Neural crest cell (in vitro differentiated cells): ENCODE measurements at places on chromosomes 16 and 17. TPM values are rescaled to one million over a fixed set of nuclear protein-coding genes. Genes with fewer than 3 reads are reported as not detected.

Gene GRB7
- total RNA-seq = not detected in 2 replicates

Gene FUS
- 970 and 984 TPM in 2 replicates for total RNA-seq

Gene ZNF267
- 13.6 and 15.0 TPM in 2 replicates for total RNA-seq

Gene KCNH6
- 0.12 TPM in 1 of 2 replicates, not detected in the other for total RNA-seq

Gene CISD3
- total RNA-seq = 9.0 and 11.0 TPM in 2 replicates

Gene SLC13A5
- 0.43 and 0.54 TPM in 2 replicates for total RNA-seq

Gene GP2
- total RNA-seq = not detected in 2 replicates

Gene SLC35G6
- total RNA-seq = not detected in 2 replicates

Gene OR1F1
- 0.35 TPM in 1 of 2 replicates, not detected in the other for total RNA-seq

Gene SDR42E1
- not detected in 2 replicates for total RNA-seq

Gene ABCA3
- 19.6 TPM in 2 replicates for total RNA-seq

Gene TNP2
- not detected in 2 replicates for total RNA-seq

Gene TMEM235
- total RNA-seq = not detected in 2 replicates

Gene TMEM100
- 0.23 and 0.54 TPM in 2 replicates for total RNA-seq

Gene HYDIN
- 7.5 and 7.8 TPM in 2 replicates for total RNA-seq

Gene SULT1A4
- total RNA-seq = 3.0 and 4.3 TPM in 2 replicates

Gene LRRC36
- total RNA-seq = 0.21 TPM in 1 of 2 replicates, not detected in the other

Gene MAPT
- total RNA-seq = 9.5 and 13.0 TPM in 2 replicates

Gene ALG1
- 23.2 and 25.2 TPM in 2 replicates for total RNA-seq

Gene PIMREG
- total RNA-seq = 115 and 120 TPM in 2 replicates

Gene SLFN12L
- total RNA-seq = not detected in 2 replicates

Gene PAM16
- total RNA-seq = 36.2 and 43.3 TPM in 2 replicates

Gene MARCHF10
- 0.23 and 0.25 TPM in 2 replicates for total RNA-seq

Gene MTMR4
- total RNA-seq = 97.4 and 102 TPM in 2 replicates

Gene MT1G
- total RNA-seq = not detected in 2 replicates

Gene GNPTG
- total RNA-seq = 32.8 and 38.3 TPM in 2 replicates

Gene CHRNE
- 0.21 TPM in 1 of 2 replicates, not detected in the other for total RNA-seq

Gene SPATA32
- total RNA-seq = 0.23 and 0.25 TPM in 2 replicates

Gene NECAB2
- total RNA-seq = 16.2 and 19.6 TPM in 2 replicates

Gene TEDC2
- 65.1 and 66.5 TPM in 2 replicates for total RNA-seq
